ENCODE measurements at places on chromosomes 7 and 10.
A peak's percentile ranks its signal among the peaks of the same experiment; 100 is the strongest.

- DNase-seq, result peak; percentile 62
Observed at GRCh38 chr7:44565097-44565794, 8.5 kb downstream of the DDX56 start.

GRCh38 chr7:112199672-112200071 lies 6.5 kb downstream of the DOCK4 start:
- DNase-seq, result no peak

DNA sequence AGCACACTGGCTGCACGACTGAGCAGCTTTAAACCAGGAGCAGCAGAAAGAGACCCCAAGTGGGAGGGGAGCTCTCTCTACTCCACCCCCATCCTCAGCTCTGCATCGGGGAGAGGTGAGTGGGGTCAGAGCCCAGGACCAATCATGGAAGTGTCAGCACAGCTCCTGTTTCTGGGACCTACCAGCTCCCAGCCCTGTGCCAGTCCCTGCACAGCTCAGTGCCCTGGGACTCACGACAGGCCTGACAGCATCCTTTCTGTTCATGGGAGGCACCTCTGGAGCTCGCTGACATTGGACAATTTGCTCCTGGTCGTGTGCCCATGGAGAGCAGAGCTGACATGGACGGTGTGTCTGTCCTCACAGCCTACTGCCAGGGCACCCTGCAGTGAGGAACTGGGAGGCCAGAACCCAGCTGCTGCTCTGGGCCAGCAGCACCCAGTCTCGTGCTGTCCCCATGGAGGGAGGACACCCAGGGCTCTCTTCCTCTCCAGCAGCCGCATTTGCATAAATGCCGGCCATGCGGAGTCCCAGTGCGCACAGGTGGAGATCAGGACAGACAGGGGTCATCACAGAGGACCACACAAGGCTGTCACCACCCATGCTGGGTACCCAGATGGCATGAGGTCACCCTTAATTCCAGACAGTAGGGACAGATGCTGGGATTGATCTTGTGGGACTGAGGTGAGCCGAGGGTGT lies 45.9 kb upstream of the MSMB start:
- no peak for DNase-seq

GRCh38 chr7:30917216-30917893 lies 5.7 kb downstream of the AQP1 start:
- DNase-seq, result no peak

DNA sequence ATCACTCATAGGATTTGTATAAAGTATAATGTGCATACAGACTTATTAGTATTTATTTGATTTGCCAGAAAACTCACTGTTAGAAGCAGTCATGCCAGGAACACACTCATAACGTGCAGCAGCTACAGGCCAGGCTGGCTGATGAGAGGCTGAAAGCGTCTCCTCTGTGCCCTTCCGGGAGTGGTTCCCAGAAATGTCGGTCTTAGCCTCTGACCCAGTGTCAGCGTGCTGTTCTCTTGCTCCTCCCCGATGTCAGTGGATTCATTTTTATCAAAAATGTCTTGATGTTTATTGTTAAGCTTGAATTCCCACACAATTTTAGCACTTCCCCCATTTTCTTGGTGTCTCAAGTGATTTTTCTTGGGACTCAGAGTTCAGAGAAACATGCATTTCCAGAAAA lies 33.3 kb upstream of the GARS1 start:
- DNase-seq, result no peak

GRCh38 chr7:1552200-1552599 lies 3.8 kb downstream of the TMEM184A start:
- no peak for DNase-seq

DNA sequence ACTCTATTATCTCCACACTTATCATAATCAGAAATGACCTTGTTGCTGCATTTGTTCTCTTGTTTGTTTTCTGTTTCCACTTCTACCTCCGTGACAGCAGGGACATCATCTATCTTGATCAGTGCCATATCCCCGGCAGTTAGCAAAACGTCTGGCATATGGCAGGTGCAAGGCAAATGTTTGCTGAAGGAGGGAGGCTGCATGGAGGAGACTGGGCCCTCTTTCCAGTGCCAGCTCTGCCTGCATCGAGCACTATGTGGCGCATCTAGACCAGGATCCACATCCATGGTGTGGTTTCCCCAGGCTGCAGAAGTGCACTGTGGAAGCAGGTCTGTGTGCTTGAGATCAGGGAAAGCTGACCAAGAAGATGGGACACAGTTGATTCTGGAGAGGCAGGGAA lies 181.2 kb downstream of the KCNMA1 start:
- DNase-seq, result peak; percentile 91

- no peak for DNase-seq
Observed at GRCh38 chr10:66586897-66587679, 338.7 kb upstream of the LRRTM3 start.

- DNase-seq, result no peak
Observed at GRCh38 chr7:157228864-157229422, 90.2 kb downstream of the UBE3C start.

GRCh38 chr7:28560767-28561166 lies 148.4 kb downstream of the CREB5 start:
- DNase-seq, result no peak

DNA sequence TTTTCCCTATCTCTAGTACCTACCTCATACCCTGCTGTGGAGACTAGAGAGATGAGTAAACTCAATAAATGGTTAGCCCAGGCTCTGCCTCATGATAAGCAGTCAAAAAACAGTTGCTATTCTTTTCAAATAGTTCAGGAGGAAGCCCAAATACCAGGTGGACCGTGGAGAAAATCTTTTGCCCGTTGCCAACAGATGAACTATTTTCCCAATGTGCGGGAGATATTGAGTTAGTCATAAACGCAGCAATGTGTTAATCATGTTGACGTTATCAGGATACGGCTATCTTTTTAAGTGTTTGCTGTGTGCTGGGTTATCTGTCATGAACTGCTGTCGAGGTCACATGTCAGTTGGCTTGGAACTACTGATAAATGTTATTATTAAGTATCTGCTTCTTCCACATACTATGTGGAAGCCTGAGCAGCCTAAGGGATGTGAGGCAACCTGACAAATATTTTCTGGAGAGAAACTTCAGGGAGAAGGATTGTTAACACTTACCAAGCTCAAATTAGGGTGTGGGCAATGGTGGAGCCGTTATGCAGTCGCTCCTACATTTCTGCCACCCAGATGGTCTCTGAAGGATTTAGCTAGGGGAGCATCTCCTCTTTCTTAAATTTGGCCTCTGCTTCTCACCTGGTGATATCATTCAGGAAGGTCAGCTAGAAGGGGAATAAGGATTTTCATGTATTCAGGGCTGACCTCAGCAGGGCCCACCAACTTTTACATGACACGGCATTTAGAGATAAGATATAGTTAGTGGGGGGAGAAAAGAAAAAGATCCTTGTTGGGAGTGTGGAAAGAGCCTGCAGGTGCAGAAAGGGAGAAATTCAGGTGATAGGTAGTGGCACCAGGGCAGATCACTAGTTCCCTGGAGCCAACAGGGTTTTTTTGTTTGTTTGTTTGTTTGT lies 33.5 kb upstream of the SLC26A3 start:
- no peak for DNase-seq

GRCh38 chr7:35909870-35910357 lies 109.1 kb downstream of the SEPTIN7 start:
- no peak for DNase-seq

DNA sequence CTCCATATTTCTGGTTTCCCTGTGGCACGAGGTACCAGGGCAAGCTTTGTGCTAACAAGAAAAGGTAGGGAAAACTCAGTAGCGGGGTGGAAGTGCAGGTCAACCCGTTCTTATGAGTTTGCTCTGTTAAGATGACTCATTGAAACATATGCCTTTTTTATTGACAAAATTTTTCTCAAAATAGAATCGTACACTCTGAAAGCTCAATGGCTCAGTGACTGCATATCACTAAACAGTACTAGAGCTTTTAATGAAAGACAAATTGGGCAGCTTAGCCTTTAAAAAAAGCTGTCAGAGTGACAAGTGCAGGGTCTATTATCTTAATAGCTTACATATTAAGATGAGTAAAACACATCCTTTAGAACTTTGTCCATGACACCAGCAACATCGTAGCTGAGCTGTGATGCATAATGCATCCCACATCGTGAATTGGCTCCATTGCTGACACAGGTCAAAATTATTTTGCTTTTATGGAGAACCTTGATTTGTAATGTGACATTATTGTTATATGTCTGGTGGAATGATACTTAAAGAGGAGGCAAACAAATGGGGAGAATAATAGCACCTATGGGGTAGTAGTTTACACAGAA lies 264.4 kb downstream of the ETV1 start:
- no peak for DNase-seq

GRCh38 chr7:2834748-2835441 lies 9.2 kb downstream of the GNA12 start:
- peak; percentile 28 for DNase-seq
